HuH-7 (cell line): ENCODE measurements at places on chromosomes 12 and 14.
A peak's percentile ranks its signal among the peaks of the same experiment; 100 is the strongest.

DNA sequence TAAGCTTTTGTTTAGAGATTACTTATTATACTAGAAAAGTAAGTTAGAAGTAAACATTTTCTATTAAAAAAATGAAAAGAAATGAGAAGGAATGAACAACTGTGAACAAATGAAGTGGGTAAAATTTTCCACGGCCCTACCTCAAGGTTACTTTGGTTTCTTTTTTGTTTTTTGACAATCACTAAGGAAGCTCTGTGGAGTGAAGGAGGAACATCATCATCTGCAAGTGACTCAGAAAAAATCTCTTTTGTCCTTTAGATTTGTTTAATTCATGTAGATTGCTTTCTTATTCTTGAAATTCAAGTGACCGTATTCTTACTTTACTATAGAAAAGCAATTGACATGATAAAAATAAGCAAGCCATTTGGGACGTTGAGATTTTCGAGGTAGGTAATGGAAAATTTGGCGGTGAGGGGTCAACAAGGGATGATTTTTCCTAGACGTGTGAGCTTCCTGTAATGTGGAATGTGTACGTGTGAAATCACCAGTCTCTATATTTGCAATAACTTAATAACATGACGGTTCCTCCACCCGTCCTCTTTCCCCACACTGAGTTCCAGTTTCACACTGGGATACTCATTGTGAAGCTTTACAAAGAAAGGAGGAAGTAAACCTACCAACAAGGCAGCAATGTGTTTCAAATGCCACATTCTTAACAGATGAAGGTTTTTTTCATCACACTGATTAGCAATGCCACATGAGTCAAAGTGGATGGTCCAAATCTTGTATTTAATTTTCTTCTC, 62.3 kb upstream of the EGLN3 start:
- no peak for DNase-seq

- DNase-seq, result no peak
These were observed 75.6 kb upstream of the ETV6 start for GRCh38 chr12:11573880-11574279.

DNA sequence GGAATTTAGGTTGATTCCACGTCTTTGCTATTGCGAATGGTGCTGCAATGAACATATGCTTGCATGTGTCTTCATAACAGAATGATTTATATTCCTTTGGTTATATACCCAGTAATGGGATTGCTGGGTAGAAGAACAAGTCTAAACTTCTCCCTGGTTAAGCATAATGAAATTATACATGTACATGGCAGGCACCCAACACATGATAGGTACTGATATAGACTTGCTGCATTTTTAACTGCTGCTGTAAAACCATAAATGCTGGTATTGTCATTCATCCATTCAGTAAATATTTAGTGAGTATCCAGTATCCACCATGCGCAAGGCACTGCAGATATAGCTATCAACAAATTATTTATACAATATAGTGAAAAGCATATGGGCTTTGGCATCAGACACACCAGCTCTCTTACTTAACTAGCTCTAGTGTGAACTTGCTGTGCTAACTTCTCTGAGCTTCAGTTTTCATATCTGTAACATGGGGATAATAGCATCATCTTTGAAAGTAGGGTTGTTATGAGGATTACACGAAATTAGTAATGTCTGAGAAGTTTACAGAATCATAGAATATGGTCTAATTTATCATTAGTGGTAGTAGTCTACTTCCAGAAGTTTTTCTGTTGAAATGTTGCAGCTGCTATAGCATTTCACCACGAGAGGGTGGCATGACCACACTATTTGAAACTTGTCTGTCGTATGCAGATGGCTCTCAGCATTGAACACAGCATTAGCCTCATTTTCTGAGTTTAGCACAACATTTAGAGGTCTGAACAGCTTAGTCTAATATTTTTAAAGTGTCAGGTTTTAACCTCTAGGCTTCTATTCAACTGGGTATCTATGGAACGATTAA, 32.0 kb upstream of the SEL1L start:
- DNase-seq, result peak; percentile 20

- no peak for DNase-seq
These were observed 2.2 kb downstream of the PTPRR start for GRCh38 chr12:70918321-70918720.

GRCh38 chr12:126663304-126664094, 1598.3 kb downstream of the AACS start:
- peak; percentile 6 for DNase-seq

DNA sequence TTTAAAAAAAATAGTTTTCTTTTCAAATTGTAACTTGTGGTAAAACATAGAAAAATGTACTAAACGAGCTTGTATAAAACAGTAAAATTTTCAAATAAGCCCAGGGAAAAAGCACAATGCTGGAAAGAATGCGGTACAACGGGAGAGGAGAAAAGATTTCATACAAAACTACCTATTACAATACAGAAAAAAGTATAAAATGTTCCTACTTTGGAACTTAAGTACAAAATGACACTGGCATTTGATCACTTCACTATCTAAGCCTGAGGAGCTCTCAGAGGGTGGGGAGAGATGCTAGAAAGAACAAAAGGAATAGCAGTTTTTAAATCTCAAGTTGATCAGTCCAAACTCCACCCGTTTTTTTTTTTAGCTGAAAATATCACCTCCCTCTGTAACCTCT, 39.5 kb upstream of the COL2A1 start:
- no peak for DNase-seq

GRCh38 chr12:131445795-131446194, 265.1 kb upstream of the SFSWAP start:
- DNase-seq, result no peak

- DNase-seq, result no peak
These were observed 265.6 kb upstream of the FAR2 start for GRCh38 chr12:28883406-28883997.

GRCh38 chr12:47035484-47035883, 43.9 kb upstream of the PCED1B start:
- DNase-seq, result no peak

- no peak for DNase-seq
These were observed 207.3 kb downstream of the AEBP2 start for GRCh38 chr12:19646599-19646998.

DNA sequence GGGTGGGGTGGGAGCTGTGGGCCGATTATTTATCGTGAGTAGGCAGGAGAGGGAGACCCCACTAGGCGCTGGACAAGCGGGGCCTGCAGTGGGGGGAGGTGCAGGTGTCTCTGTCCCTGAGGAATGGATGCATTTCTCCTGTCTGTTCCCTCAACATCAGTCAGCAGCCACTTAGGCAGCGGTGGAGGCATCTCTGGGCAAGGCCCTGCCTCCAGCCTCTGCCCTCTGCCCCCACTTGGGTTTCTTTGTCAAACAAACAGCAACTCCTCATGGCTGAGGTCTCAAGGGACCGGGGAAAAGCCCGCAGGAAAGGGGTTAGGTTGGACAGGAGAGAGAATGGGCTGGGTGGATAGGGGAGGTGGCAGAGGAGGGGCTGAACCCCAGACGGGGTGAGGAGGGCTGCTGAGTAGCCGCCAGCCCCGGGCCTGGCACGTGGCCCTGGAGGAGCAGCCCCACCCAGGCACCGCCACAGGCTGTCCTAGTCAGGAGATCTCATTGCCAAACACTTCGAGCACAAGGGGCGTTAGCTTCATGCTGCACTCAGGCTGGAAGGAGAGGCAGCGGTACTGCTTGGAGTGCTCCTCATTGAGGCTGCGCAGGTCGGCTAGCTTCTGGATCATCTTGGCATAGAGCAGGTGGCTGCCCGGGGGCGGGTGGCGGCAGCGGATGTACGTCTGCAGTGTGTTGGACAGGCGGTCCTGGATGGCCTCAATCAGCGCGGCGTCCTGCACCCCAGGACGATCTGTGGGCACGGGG, 24.7 kb upstream of the HDAC7 start:
- DNase-seq, result no peak

GRCh38 chr14:101944451-101944850, 19.9 kb upstream of the DYNC1H1 start:
- DNase-seq, result no peak

GRCh38 chr12:26455936-26456574, 260.7 kb downstream of the SSPN start:
- DNase-seq, result no peak

DNA sequence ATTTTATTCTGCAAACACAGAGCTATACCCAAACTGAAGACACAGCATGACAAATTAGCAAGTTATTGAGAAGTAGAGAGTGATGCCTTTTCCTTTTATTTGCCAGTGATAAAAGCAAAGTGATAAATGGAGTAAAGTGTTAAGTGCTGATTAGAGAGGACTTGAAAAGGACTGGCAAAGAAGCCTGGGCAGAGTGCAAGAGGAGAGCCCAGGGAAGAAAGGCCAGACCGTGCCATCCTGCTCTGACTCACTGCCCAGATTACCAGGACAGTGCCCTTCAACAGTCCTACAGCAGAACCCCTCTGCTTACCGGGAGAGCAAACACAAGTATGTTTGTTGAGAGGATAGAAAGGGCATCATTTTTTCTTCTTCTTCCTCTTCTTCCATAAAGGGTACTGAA, 106.5 kb downstream of the ETV6 start:
- DNase-seq, result no peak

- DNase-seq, result no peak
These were observed 470.1 kb downstream of the RGS6 start for GRCh38 chr14:72402377-72402772.

- no peak for DNase-seq
These were observed 18.6 kb upstream of the PLEKHG3 start for GRCh38 chr14:64685371-64686281.

GRCh38 chr14:92659765-92660561, 88.5 kb downstream of the LGMN start:
- DNase-seq, result no peak

GRCh38 chr14:91737619-91738018, 5.7 kb upstream of the CATSPERB start:
- no peak for DNase-seq

GRCh38 chr12:68686262-68686594, 550 bp upstream of the NUP107 start:
- no peak for DNase-seq

- DNase-seq, result no peak
These were observed 96.1 kb downstream of the PIWIL1 start for GRCh38 chr12:130433834-130434233.

- DNase-seq, result no peak
These were observed 9.1 kb downstream of the CRACR2A start for GRCh38 chr12:3743803-3744202.

DNA sequence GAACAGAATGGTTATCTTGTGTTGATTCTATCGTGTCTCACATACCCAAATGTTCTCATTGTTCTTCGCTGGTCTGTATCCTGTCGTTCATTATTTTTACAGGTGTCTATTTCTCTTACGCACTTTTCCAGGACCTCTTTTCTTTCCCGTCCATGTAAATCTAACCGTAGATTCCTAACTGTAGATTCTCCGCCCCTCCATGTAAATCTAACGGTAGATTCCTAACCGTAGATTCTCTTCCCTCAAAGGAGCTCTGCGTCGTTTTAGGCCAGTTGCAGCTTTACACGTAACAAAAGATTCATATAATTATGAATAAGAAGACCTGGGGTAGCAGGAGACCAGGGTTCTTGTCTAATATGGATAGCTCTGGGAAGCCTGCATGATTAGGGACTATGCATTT, 9.7 kb upstream of the ZNF605 start:
- no peak for DNase-seq

- DNase-seq, result no peak
These were observed 93.6 kb downstream of the DIP2B start for GRCh38 chr12:50598321-50598862.

- DNase-seq, result peak; percentile 29
These were observed 18.0 kb upstream of the DLK1 start for GRCh38 chr14:100708425-100709288.

GRCh38 chr12:30805959-30806358, 51.2 kb upstream of the CAPRIN2 start:
- DNase-seq, result no peak

DNA sequence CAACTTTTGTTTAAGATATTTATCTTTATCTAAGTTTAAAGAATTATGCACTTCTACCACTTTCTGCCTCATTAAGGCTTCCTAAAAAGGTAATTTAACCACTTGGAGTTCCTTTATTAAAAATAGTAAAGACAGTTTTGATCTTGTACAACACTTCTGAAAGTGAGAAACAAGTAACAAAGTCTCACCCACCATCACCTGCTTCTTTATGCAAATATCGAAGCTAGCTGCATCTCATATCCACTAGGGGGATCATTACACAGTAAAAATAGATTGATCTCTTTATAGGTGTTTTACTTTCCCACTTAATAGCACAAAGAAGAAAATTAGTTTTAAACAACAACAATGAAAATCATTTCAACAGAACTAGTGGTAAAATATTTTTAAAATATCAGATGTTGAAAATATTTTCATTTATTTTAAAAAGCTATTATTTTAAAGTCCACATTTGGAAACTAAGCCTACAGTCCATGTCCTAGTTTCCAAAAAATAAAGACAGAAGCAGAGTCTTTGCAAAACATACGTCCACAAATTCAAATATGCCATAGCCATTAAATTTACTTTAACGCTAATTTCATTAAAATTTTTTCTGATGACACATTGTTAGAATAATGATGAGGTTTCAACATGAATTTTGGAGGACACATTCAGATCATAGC, 160.0 kb upstream of the SOX5 start:
- peak; percentile 52 for DNase-seq

DNA sequence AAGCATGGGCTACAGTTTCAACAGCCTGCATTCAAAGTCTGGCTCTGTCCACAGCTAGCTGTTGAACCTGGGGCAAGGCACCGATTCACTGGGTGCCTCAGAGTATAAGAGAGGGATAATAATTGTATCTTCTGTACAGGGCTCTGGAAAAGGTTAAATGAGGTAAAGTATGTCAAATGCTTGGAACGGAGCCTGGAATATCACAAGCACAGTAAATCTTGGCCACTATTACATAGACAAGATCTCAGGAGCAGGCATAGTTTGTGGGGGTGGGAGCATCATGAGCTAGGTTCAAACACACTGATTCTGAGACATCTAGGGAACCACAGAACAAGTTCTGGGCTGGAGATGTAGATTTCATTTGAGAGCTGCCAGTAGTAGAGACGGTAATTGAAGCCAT, 203.7 kb upstream of the NUDT4 start:
- DNase-seq, result no peak

DNA sequence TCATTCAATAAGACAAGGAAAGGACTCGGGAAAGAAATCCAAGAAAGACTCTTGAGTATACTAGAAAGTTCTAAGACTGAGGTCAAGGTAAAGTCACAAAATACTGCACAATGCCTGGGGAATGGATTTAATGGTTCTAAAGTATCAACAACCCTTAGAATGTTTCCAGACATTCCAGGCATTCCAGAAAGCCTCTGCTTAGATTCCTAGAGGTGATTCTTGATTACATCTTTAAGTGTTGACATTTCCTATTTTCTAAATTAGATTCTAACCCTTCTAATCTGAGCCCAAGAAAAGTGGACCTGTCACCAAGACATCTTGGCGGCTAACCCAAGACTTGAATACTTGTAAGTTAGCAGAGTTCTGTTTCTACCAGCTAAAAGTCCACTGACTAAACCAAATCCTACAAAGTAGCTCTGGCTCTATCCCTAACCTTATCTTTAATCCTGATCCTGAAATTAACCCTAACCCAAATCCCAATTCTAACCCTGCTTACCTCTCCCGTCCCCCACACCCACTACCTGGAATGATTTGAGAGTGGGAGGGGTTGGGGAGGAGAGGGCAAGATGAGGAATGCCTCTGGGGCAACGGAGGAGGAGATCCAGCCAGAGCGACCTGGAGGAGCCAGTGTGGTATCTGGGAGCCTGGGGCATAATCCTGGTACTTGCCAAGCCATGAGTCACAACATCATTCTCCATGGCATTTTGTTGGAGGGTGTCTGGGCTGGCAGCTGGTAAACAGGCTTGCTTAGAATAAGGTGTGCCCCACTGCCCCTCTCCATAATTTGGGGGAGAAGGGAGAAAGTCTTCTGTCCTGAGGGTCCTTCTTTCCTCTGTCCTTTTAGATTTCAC, 93.4 kb upstream of the HOXC13 start:
- DNase-seq, result no peak

GRCh38 chr14:99229654-99230207, 42.3 kb downstream of the BCL11B start:
- no peak for DNase-seq
